ENCODE measurements at places on chromosomes 16 and 17.

- DNase-seq: no peak
Observed at GRCh38 chr17:76944477-76944876, 76.3 kb downstream of the MGAT5B start.

GRCh38 chr17:42405963-42406495 is 17.0 kb downstream of the CAVIN1 start:
- peak; percentile 69 for DNase-seq

DNA sequence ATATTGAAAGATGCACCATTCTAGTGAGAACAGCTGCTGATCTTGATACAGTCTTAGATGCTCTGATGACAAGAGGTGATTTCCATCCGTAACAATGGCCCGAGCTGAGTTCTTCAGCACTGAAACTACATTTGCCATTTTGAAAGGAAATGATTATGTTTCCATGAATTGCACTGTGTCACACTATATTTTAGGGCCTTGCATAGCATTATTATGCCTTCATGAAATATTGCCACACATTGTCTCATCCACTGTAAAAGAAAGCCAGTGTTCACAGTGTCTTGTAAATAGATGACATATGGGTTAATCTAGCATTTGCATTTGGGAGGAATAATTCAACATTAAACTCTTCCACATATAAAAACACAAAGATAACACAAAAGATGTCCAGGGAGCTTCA is 438.3 kb upstream of the PSMD7 start:
- DNase-seq: no peak

DNA sequence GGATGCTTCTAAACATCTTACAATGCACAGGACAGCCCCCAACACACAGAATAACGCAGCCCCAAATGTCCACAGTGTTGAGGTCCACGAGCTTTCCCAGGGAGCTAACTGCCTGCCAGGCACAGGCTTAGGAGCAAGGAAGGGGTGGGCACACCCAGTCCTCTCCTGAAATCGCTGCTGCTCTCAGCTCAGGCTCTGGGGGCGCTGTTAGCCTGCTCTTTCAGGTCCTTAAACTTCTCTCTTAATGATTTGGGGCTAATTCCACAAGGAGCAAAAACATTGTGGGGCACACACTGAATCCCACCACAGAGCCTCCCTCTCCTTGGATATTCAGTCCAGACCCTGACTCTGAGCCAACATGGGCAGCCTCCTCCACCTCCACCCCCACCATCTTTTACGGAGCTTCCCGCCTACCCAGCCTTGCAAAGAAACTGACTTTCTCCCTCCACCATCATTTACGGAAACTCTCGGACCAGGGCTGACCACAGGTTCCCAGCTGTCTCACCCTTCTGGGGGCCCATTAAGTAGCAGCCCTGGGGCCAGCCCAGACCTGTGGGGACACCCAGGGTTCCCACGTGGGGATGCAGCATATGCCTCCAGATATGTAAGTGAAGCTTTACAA is 1.1 kb downstream of the CD300H start:
- DNase-seq: no peak

GRCh38 chr16:68289621-68290329 is 21.0 kb downstream of the SLC7A6OS start:
- DNase-seq: no peak

DNA sequence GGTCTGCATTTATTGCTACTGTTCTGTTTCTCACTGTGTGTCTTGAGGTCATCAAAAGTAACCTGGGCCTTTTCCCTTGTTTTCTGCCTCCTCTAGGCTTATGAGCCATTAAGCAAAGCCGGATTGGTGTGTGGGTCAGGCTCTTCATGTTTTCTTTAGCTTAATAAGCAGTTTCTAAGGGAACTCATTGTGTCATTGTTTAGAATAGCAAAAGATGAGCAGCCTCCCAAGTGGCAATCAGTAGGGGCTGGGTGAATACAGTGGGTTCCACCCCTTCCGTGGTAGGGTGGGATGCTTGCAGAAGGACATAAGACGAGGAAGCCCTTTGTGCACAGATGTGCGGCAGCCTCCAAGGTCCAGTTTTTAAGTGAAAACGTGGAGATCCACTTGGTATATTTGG is 34.5 kb downstream of the ABCC1 start:
- no peak for DNase-seq

DNA sequence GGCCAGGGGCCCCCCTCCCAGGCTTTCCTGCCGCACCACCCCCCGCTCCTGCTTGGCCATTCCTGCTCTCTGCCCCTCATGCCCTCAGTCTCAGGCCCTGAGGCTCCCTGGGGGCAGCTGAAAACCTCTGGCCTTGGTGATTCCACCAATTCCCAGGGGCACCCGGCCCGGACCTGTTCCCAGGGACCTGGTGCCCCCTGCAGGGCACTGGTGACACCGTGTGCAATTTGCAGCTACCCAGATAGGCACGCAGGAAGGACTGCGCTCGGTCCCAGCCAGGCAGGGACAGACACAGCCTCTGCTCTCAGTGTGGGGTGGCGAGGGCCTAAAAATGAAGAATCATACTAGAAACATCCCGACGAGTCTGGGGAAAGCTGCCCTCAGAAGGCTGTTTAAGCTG is 13.4 kb downstream of the WFDC1 start:
- DNase-seq: peak; percentile 27

GRCh38 chr17:49514071-49514721 is 19.1 kb downstream of the NGFR start:
- DNase-seq: no peak

GRCh38 chr17:39981207-39981741 is 667 bp downstream of the PSMD3 start:
- DNase-seq: no peak

GRCh38 chr17:8918807-8919465 is 46.6 kb downstream of the PIK3R5 start:
- no peak for DNase-seq

DNA sequence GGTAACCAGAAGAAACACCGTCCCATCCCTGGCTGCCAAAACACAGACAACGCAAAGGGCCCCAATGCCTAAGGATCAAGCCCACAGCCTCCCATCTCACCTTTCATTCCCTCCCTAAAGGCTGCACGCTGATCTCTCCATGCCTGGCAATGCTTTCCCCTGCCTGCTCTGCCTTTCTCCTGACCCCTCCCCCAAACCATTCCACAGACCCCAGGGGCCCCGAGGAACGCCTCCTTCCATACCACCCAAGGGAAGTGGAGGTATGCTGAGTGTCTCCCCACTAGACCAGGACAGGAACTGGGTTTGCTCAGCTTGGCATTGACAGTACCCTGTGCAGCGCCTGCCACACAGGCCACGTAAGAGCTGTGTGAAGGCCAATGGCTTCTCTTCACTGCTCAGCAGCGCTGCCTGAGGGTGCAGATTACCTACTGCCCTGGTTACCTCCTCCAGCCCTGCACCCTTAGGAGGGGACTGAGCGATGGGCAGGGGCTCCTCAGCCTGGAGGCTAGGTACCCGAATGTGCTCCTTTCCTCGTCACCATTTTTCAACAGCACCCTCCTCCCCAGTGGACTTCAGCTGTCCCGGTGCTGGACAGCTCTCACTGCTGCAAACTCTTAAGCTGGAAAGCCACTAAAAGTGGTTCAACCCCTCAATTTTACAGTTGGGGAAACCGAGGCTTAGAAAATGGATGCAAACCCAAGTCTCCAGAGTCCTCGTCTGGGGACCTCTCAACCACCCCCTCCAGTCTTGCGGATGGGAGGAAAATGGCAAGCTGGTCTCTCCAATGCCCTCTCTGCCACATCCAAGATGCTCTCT is 45.0 kb downstream of the SRCIN1 start:
- DNase-seq: no peak

- DNase-seq: no peak
Observed at GRCh38 chr16:67537636-67538591, 9.3 kb downstream of the RIPOR1 start.

DNA sequence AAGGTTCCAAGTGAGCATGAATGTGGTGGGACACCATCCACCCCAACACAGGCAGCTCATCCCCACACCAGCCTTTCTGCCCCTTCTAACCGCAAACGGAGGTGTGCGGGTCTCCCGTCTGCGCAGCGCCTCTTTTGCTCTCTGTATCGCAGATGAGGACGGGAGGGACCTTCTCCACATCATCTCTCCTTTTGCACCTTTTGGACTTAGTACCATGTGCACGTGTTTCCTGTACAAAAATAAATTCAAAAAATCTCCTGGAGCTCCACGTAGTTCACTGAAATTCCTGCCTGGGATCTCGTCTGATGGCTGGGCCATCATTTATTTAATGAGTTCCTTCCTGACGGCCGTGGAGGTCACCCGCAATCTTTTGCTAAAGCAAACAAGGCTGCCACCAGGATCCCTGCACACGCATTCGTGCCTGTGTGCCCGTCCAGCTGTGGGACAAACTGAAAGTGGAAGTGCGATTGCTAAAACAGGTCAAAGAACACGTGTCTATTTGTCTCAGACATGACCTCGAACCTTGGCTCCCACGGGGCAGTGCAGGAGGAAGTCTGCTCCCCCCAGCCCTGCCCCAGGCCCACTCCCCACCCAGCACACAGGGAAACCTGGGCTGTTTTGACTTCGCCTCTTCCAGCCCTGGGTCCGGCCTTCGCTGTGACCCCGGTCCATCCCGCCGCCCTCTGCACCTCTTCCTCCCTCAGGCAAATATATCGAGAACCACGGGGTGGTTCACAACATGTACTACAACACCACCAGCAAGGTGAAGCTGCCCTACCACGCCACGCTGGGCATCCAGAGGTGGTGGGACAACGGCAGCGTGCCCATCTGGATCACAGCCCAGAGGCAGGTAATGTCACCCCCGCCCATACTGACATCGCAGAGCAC is 2.3 kb downstream of the ENPP7 start:
- DNase-seq: no peak

DNA sequence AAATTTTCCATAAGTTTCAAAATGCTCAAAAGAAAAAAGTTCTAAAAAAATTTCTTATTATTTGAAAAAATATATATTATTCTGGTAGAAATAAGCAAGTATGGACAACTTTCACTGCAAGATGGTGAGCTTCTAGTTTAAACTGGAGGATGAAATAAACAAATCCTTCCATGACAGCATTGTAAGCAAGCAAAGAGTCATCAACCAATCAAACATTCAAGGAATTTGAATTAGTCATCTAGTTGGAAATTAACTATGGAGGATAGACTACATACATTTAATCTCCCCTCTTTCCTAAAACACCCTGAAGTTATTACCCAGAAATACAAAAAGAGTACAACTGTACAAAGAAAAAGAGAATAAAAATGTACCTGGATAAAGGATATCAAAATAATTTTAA is 51.0 kb upstream of the IRX5 start:
- DNase-seq: no peak

DNA sequence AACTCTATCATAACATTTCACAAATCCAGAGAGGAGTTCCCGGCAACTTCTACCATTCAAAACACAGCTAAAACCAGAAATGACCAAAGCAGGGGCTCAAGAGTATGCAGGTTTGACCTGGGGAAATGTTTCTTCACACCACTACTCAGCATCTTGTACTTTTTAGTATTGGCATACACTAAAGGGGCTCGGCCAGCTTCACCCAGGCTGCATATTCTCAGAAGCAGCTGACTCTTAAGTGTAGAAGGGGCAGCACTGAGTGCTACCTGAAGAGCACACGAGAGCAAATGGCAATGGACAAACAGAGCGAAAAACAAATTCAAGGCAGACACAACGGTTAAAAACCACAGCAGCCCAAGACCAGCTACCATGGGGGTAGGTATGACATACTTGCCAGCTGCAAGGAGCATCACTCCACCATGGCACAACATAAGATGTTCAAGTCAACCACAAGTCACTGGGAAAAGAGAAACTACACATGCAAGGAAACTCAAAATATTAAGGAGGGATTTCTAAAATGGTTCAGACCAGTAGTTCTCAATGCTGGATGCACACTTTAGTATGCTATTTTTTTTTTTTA is 34.4 kb downstream of the N4BP1 start:
- no peak for DNase-seq

GRCh38 chr17:41773190-41773588 is 13.3 kb downstream of the JUP start:
- DNase-seq: no peak

DNA sequence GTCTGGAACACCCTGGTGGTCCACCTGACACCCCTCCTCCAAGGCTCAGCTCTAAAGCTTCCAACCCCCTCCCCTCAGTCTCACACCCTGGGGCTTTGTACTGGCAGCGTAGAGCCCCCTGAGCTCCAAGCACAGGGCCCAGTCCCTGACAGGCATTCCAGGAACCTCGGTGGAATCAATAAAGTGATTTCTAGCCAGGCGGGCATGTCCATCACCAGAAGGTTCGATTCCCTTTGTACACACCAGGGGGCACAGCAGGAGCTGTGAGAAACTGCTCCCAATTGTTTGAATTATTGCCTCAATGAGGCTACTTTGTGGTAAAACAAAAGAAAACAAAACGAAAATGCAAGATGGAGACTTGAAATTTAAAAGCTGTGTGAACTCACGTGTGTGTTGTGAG is 51.8 kb downstream of the SMPD3 start:
- DNase-seq: no peak

DNA sequence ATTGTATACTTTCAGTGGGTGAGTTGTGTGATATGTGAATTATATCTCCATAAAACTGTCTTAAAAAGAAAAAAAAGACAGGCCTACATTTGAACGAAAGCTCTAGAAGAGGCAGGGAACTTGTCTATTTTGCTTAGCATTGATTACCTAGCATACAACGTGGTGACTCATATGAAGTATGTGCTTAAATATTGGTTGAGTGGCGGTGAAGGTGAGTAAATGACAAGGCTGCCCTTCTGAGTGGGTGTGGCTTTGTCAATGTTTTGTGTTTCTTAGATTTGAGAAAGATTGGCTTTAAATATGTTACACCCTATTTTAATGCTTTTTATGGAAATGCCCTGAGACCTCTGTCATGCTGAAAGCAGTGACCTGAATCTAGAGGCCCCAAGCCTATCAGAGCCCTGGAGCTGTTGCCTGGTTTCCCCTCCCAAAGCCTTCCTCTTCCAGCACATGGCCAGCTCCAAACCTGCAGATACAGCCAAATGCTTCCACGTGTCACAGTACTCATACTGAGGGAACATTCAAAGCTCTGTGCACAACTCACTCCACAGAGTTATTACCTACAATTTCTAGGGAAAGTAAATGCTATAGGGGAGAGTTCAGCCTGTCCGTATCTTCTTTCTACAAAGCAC is 260.0 kb downstream of the PHKB start:
- DNase-seq: no peak

- DNase-seq: no peak
Observed at GRCh38 chr17:56785405-56785804, 48.3 kb downstream of the C17orf67 start.

GRCh38 chr17:79117905-79118487 is 43.4 kb downstream of the ENGASE start:
- no peak for DNase-seq

DNA sequence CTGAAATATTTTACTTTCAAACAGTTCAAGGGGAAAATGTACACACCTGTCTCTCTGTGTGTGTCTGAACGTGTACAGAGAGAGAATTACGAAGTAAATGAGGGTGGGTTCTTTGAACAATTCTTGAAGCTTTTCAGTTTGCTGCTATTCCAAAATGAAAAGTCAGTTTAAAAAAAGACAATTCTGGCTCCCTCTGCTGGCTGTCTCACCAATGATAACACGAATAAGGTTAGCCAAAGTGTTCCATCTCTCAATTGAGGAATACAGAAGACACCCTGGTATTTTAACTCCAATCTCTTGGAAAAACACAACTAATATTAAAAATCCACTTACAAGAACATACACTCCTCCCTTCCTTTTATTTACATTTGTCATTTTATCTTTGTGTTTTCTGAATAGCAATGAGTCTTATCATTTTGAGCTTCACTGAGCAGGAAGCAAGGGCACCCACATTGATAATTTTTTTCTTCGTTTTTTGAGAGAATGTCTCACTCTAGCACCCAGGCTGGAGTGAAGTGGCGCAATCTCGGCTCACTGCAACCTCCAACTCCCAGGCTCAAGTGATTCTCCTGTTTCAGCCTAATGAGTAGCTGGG is 20.5 kb downstream of the EFTUD2 start:
- DNase-seq: no peak

Data from hypothalamus (tissue), 51 donors.